ENCODE measurements at places on chromosomes 7 and 10.
A peak's percentile ranks its signal among the peaks of the same experiment; 100 is the strongest.

GRCh38 chr10:28184810-28185209 is 118.1 kb downstream of the MPP7 start:
- no peaks in the 10 kb centered on the region for H3K36me3 ChIP-seq
- H3K27ac ChIP-seq: no peak overlapping the region
- peaks cover 12% of the 10 kb centered on the region for H3K4me1 ChIP-seq

GRCh38 chr10:8048281-8049008 is 6.0 kb upstream of the GATA3 start:
- peak overlapping the region; percentile 62 for H3K4me3 ChIP-seq
- DNase-seq: peak; percentile 67
- H3K27me3 ChIP-seq: peaks cover 63% of the 10 kb centered on the region

DNA sequence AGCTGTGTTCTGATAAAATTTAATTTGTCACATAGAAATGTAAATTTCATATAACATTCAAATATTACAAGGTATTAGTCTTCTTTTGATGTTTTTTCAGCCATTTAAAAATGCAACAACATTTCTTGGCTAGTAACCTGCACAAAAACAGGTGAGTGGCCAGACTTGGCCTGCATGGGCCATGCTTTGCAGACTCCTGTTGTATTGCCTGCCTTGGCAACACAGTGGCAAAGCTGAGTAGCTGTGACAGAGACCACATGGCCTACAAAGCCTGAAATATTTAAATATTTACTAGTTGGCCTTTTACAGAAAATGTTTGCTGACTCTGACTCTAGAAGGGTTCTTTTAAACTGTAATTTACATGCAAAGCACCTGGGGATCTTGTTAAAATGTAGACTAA is 13.5 kb upstream of the TBX20 start:
- no peak overlapping the region for H3K4me3 ChIP-seq
- H3K27ac ChIP-seq: no peak overlapping the region
- DNase-seq: no peak
- H3K36me3 ChIP-seq: no peaks in the 10 kb centered on the region
- H3K4me1 ChIP-seq: no peaks in the 10 kb centered on the region

GRCh38 chr7:106870983-106871410 is 5.9 kb downstream of the PIK3CG start:
- peak overlapping the region; percentile 76 for H3K27ac ChIP-seq
- peaks cover 74% of the 10 kb centered on the region for H3K36me3 ChIP-seq
- H3K27me3 ChIP-seq: no peaks in the 10 kb centered on the region
- peak overlapping the region; percentile 48 for H3K4me3 ChIP-seq

DNA sequence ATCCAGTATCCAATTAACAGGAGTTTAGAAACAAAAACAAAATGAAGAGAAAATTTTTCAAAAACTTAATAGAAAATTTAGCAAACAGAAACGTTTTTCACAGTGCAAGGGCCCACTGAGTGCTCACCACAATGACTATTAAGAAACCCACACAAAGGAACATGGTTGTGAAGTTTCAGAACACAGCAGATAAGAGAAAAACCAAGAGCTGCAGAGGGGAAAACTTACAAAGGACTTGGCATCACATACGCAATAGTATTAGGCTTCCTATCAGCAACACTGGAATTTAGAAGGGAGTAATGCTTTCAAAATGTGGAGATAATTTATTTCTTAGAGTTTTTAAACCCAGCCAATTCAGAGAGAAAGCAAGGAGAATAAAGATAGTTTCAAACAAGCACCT is 1.7 kb upstream of the C7orf25 start:
- peak overlapping the region; percentile 90 for H3K27ac ChIP-seq
- H3K36me3 ChIP-seq: peaks cover 52% of the 10 kb centered on the region
- peak; percentile 27 for DNase-seq
- H3K4me1 ChIP-seq: peaks cover 51% of the 10 kb centered on the region
- no peaks in the 10 kb centered on the region for H3K27me3 ChIP-seq
- peak overlapping the region; percentile 23 for H3K4me3 ChIP-seq

GRCh38 chr10:102514487-102515311 is 10.9 kb downstream of the SUFU start:
- no peaks in the 10 kb centered on the region for H3K27me3 ChIP-seq
- H3K27ac ChIP-seq: no peak overlapping the region
- H3K4me3 ChIP-seq: no peak overlapping the region
- peaks cover 9% of the 10 kb centered on the region for H3K4me1 ChIP-seq

- no peaks in the 10 kb centered on the region for H3K27me3 ChIP-seq
- H3K36me3 ChIP-seq: no peaks in the 10 kb centered on the region
- H3K4me3 ChIP-seq: no peak overlapping the region
- H3K27ac ChIP-seq: no peak overlapping the region
- no peak for DNase-seq
Observed at GRCh38 chr10:71239946-71240795, 27.8 kb downstream of the UNC5B start.

GRCh38 chr7:80459776-80460510 is 51.9 kb downstream of the GNAT3 start:
- peaks cover 1% of the 10 kb centered on the region for H3K27me3 ChIP-seq
- no peaks in the 10 kb centered on the region for H3K4me1 ChIP-seq
- no peak for DNase-seq
- H3K36me3 ChIP-seq: no peaks in the 10 kb centered on the region

DNA sequence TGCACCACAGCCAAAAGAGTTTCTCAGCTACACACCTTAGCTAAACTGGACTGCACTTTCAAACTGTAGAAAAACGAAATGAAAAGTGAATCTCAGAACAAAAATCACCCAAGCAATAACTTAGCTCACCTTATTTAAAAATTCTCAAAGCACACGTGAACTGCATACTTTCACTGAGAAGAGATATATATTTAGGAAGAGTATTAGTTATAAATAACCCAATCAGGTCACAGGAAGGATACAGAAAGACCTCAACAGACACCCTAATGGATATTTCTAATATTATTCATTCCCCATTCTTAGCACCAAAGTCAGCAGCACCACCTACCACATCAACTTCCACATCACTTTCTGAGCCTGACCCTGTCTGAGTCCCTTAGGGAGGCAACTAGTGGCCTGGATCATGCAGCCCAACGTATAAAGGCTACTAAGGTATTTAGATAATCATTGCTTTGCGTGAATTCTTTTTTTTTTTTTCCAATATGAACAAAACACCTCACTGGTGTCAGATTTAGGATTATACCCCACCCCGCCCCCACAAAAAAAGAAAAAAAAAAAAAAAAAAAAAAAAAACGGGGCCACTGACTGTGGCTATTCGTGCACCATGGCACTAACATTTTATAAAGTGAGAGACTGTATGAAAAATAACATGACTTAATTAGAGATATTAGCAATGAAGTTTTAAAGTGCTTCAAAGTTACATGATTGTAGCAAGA is 2.6 kb downstream of the ABI1 start:
- peak overlapping the region; percentile 90 for H3K4me3 ChIP-seq
- peak overlapping the region; percentile 91 for H3K27ac ChIP-seq
- DNase-seq: no peak
- H3K4me1 ChIP-seq: peaks cover 43% of the 10 kb centered on the region
- peaks cover 1% of the 10 kb centered on the region for H3K27me3 ChIP-seq

GRCh38 chr7:155743177-155743576 is 69.1 kb downstream of the SHH start:
- no peak for DNase-seq
- H3K4me1 ChIP-seq: peaks cover 69% of the 10 kb centered on the region
- H3K27me3 ChIP-seq: no peaks in the 10 kb centered on the region

GRCh38 chr7:30879139-30880124 is 32.2 kb upstream of the AQP1 start:
- H3K36me3 ChIP-seq: no peaks in the 10 kb centered on the region
- no peaks in the 10 kb centered on the region for H3K4me1 ChIP-seq
- no peaks in the 10 kb centered on the region for H3K27me3 ChIP-seq
- H3K27ac ChIP-seq: no peak overlapping the region
- no peak for DNase-seq
- H3K4me3 ChIP-seq: no peak overlapping the region
